Placental pericyte (primary cell): ENCODE measurements at places on chromosomes 7 and 10. TPM values are rescaled to one million over a fixed set of nuclear protein-coding genes. Genes with fewer than 3 reads are reported as not detected.

Gene SEMA3D
- total RNA-seq = 1.3 and 1.6 TPM in 2 replicates

Gene GRID1
- total RNA-seq = 0.29 TPM in 1 of 2 replicates, not detected in the other

Gene PRR15
- 0.43 and 0.44 TPM in 2 replicates for total RNA-seq

Gene GIMAP6
- 0.14 TPM in 1 of 2 replicates, not detected in the other for total RNA-seq

Gene FRMD4A
- total RNA-seq = 30.2 and 80.9 TPM in 2 replicates

Gene NXPH1
- not detected in 2 replicates for total RNA-seq

Gene SHTN1
- 3.1 and 9.2 TPM in 2 replicates for total RNA-seq

Gene CPA2
- 0.22 TPM in 1 of 2 replicates, not detected in the other for total RNA-seq

Gene KBTBD2
- 37.9 and 52.1 TPM in 2 replicates for total RNA-seq

Gene FAM131B
- 0.44 and 1.1 TPM in 2 replicates for total RNA-seq

Gene CACNB2
- under 0.01 and 0.14 TPM in 2 replicates for total RNA-seq

Gene OR6B1
- total RNA-seq = not detected in 2 replicates

Gene ACHE
- total RNA-seq = 0.14 and 0.22 TPM in 2 replicates

Gene VSTM4
- under 0.01 and 1.3 TPM in 2 replicates for total RNA-seq

Gene LRRD1
- under 0.01 TPM in 1 of 2 replicates, not detected in the other for total RNA-seq

Gene KCP
- total RNA-seq = 0.14 and 0.44 TPM in 2 replicates

Gene HMX2
- total RNA-seq = not detected in 2 replicates

Gene FAM237B
- total RNA-seq = not detected in 2 replicates

Gene GPR15LG
- not detected in 2 replicates for total RNA-seq

Gene ELAPOR2
- total RNA-seq = 5.4 and 12.3 TPM in 2 replicates

Gene MMP21
- not detected in 2 replicates for total RNA-seq

Gene RAPGEF5
- total RNA-seq = 0.29 and 0.44 TPM in 2 replicates

Gene AGR2
- under 0.01 TPM in 1 of 2 replicates, not detected in the other for total RNA-seq

Gene MMRN2
- total RNA-seq = 0.88 and 2.0 TPM in 2 replicates

Gene PPP1R17
- not detected in 2 replicates for total RNA-seq

Gene GOLGA7B
- not detected in 2 replicates for total RNA-seq

Gene CDHR3
- 1.3 and 5.2 TPM in 2 replicates for total RNA-seq

Gene TMEM236
- under 0.01 and 0.14 TPM in 2 replicates for total RNA-seq

Gene BHLHA15
- 1.7 and 16.2 TPM in 2 replicates for total RNA-seq

Gene OR13A1
- total RNA-seq = under 0.01 TPM in 1 of 2 replicates, not detected in the other

Gene GNAI1
- 47.2 and 199 TPM in 2 replicates for total RNA-seq

Gene JCAD
- total RNA-seq = 7.7 and 10.2 TPM in 2 replicates

Gene ELMO1
- total RNA-seq = 0.22 TPM in 1 of 2 replicates, not detected in the other

Gene NUTM2D
- 1.5 and 1.7 TPM in 2 replicates for total RNA-seq

Gene SEC31B
- total RNA-seq = 2.9 and 4.2 TPM in 2 replicates

Gene ZWINT
- 2.2 and 69.0 TPM in 2 replicates for total RNA-seq

Gene OPN1SW
- not detected in 2 replicates for total RNA-seq

Gene HECW1
- total RNA-seq = 3.7 and 5.9 TPM in 2 replicates
